ENCODE measurements at places on chromosomes 3 and 15.

DNA sequence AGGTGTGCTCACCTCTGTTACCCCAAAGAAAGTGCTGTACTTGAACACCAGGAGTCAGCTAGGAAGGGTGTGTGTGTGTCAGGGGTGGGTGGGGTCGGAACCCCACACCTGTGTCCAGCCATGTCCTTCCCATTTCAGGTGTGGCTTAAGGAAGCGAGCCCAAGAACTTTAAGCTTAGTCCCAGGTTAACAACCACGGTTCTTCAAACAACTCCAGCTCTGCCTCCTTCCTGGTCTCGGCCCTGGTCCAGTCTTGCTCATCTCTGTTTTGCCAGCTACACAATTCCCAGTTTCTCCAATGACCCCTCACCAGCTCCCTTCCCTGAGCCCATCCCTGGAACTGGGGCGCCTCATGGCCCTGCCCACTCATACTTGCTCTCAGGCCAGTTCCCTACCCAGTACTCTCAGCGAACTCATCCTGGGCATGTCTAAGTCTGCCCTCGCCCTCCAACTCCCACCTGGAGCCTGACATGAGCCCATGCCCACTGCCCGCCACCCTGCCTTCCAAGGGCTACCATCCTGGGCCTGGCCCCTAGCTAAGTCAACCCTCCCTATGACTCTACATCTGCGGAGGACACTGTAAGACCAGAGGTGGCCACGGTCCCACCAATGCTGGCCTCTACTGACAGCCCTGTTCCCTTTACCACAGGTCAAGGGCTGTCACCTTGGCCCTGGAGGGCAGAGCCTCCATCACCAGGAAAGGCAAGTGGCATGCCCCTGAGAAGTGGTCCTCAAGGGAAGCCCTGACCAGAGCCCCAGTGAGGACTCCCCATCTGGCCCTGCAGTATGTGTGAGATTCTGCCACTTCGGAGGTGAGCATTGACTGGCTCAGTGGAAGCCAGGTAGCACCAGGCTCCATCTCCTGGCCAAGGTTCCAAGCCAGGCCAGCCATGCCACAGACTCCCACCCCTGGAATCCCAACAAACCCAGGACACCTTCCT is 9.2 kb downstream of the POC1A start:
- no peak for DNase-seq

DNA sequence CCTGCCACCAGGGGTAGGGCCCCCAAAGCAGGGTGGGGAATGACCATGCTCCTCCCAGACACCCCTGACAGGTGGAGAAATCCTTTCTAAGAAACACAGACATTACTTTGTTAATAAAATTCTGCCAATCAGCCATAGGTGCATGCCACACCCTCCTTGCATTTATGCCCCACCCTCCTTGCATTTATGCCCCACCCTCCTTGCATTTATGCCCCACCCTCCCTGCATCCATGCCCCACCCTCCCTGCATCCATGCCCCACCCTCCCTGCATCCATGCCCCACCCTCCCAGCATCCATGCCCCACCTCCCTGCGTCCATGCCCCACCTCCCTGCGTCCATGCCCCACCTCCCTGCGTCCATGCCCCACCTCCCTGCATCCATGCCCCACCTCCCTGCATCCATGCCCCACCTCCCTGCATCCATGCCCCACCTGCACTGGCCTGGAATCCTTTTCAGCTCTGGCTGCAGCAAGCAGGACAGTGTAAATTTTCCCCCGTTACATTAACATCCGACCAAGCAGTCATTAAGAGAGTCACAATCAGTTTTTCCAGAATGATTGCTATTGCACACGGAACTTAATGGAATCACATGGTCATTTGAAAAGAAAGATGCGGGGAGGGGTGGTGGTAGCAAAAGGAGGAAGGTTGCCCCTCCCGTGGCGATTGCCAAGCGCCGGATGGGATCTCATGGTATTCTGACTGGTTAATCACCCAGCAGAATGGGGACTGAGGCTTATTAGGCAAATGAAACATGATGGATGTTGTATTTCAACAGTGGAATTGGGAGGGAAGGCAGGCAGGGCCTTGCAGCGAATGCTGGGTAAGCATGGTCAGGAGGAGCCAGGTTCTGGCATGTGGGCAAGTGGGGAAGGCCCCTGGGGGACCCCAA is 91.2 kb downstream of the TLE3 start:
- no peak for DNase-seq

DNA sequence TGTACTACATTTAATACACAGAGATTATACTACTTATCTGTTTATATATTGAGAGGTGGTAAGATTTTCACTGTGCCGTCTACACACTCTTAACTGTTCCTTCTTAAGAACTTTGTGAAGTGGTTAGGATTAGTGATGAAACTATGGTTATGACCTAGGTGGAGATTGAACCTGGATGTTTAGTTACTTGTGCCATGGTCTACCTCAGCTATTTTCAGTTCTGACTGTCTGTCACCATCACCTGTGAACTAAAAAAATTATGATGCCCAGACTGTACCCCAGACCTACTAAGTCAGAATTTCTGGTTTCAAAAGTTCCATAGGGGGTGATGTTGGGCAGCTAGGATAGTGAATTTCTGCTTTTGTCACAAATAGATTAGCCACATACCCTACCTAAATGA is 6.4 kb downstream of the RASA2 start:
- DNase-seq = no peak

GRCh38 chr3:126994661-126995245 is 11.8 kb downstream of the PLXNA1 start:
- no peak for DNase-seq

DNA sequence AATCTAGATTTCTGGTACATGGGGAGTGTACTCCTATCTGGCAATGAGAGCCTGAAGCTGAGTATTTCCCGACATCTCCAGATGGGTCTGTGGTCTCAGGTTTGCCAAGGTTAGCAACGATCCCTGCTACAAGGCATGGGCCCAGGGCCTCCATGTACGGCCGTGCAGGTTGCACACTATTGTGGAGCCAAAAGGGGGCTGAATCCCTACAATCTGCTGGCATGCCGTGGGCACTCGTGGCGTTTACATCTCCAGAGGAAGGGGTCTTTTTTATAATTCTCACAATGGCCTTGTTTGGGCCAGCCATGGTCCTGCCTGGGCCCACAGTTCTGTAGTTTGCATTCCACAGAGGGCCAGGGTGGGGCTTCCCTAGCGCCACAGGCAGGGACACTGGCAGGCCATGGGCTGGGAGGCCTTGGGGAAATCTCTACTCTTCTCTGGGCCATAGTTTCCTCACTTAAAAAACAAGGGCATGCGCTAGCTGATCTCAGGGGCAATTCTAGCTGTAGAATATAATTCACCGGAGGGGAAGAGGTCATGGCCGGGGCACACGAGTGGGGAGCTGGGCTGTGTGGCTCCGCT is 68.9 kb upstream of the TLE3 start:
- DNase-seq = no peak

DNA sequence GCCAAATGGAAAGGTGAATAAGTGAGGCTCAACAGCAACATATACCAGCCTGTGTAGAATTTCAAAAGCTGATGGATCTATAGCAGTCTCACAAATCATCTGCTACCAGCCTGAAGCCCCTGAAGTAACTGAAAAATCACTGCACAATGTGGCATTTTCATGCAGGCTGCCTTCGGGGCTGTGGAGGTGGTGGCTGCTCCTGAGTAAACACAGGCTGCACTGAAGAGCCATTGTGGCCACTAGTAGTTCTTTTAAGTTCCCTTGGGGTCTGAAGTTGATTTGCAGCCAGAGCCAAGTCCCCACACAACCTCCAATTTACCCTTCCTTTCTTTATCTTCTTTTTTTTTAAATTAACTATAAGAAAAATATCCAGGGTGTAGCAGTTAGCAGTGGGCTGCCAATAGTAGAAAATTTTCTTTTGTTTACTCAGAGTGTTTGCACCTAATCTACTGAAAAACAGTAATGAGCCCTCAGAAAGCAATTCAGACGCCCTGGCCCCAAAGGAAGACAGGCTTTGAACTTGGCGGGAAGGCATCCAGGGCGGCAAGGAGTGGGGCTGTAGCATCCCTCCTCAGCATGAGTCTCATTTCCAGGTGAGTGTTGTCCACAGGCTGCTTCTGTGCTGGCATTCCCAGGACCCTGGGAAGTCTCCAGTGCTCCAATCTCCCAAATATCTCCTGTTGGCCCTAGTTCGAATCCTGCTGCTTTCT is 13.3 kb upstream of the SUSD5 start:
- no peak for DNase-seq

DNA sequence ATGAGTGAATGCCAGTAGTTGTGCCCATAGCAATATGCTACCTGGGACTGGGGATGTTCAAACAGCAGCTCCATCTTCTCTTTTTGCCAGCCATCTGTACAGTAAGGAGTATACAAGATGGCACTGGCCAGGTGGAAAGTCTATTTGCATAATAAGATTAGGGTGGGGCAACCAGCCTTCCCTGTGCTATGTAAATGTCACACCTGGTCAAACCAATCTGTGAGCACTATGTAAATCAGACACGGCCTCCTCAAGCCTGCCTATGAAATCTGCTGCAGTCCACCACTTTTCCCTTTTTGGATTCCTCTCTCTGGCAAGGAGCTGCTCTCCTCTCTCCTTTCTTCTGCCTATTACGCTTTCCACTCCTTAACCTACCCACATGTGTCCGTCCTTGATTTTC is 53.0 kb downstream of the C3orf80 start:
- no peak for DNase-seq

DNA sequence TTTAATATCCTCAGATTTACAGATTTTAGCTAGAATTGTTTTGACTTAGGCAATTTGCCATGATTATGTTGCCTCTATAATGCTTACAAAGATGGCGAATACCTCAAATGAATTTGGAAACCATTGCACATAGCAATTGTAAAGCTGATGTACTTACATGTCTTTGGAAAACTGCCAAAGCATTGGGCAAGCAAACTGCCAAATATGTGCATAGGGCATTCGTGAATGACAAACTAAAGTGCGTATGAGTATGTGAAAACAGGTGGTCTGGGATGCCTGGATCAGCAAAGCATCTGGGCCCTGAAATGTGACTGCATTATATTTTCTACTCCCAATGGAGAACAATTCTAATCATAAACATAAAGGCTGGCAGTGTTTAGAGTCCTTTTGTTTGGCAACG is 445.3 kb upstream of the ROBO1 start:
- DNase-seq = no peak

DNA sequence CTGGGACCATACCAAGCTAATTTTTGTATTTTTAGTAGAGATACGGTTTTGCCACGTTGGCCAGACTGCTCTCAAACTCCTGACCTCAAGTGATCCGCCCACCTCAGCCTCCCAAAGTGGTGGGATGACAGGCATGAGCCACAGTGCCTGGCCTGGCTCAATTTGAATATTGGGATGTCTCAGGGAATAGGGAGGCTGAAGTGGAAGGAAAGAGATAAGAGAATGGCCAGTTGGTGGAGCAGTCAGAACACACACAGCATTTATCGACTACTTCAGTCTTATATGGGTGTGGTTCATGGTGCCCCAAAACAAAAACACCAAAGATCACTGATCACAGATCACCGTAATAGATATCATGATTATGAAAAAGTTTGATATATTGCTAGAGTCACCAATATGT is 144.4 kb downstream of the GMNC start:
- no peak for DNase-seq

DNA sequence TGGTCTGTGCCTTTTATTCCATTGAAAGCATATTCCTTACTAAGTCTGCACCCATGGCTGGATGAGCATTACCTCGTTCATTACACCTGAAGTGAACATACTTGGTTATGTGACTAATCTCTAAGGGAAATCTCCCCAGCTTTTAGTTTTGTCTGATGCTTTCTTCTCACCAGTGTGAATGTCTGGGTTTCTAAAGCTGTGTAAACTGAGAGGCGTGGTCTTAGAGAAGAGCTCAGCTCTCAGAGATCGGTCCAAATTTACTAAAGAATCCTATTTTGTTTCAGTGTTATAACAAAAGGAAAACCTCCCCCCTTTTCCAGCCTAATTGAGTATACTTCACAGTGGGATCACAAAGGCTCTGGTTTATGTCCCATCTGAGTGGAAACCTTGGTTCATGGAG is 352.3 kb downstream of the PTPRG start:
- no peak for DNase-seq

DNA sequence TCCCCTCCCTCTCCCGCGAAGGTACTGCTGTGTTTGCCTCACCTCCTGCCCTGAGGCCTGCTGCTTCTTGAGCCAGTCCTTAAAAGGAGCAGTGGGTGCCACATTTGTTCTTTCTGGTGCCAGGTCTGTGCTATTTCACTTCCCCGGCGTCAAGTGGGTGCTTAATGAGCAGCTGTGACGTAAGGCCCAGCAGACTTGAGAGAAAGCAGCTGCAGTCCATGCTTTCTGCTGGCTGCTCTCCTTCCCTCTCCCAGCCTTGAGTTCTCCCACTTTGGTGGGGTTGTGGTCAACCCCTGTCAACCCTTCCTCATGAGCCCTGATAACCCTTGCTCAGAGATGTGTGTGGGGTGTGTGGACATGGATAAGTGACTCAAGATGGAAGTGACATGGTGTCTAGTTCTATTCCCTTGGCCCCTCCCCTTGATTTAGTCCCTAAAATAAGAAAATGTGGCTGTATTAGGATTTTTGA is 6.9 kb downstream of the INAFM2 start:
- DNase-seq = no peak

DNA sequence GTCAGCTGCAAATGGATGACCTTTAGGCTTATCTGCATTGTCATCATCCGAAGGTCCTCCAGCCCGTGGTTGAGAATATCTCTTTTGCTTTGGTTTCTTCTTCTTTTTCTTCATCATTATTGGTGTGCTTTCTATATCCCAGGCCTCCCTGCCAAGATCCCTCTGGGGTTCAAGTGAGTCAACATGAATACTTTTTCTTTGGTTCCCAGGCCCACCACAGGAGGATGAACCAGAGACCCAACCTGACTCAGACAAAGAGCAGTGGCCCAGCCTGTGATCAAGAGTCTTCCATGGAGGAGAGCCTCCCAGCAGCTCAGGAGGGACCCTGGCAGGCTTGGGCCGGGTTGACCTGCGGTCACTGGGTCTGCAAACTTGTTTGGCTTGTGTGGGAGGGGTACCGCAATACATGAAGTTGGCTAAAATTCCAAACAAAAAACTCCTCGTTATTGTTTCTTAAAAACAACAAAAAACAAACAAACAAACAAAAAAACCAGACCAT is 104.2 kb downstream of the MAP4 start:
- DNase-seq = no peak

DNA sequence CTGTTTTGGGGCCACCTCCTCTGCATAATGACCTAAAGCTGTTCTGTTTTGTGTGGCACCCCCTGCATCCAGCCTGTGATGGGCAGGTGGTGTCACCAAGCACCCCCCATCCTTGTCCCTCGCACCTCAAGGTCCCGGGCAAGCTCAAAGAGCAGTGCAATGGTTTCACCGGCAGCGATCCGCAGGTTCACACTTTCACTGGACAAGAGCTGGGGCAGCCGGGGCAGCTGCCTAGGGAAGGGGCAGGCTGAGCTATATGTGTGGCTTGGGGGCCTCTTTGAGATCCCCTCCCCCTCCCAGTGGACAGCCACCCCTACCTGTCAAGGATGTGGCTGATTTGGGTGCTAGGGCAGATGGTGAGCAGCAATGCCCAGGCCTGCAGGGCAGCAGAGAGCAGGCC is 3.1 kb downstream of the IFRD2 start:
- DNase-seq = no peak
